ENCODE measurements at places on chromosomes 13 and 19.

- no peak for DNase-seq
These were observed 2.5 kb upstream of the KHSRP start for GRCh38 chr19:6427131-6427530.

- DNase-seq: no peak
These were observed 4.9 kb upstream of the MEDAG start for GRCh38 chr13:30900952-30901749.

- peak; percentile 5 for DNase-seq
These were observed 118.6 kb upstream of the ZNF536 start for GRCh38 chr19:30253581-30253996.

DNA sequence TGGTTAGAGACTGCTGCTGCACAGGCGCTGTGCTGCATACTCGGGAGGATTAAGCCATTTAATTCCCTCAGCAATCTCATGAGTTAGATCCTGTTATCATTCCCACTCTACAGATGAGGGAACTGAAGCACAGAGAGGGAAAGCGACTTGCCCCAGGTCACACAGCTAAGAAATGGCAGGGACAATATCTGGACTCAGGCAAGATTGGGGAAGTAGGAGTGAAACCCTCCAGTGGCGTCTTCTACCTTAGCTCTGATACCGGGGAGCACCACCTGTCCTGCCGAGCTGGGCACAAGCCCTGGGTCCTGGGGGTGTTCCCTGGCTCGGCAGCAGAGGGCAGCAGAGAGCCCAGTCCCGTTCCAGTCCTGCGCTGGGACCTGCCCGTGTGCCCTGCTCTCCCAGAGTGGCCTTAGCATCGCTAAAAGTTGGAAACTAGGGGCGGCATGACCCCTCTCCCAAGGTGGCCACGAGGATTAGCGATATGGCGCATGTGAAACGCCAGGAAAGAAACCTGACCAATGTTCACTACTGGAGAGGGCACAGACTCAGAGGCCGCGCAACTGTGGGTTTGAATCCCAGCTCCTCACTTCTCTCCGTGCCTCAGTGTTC lies 20.5 kb downstream of the CYTH2 start:
- DNase-seq: peak; percentile 50

DNA sequence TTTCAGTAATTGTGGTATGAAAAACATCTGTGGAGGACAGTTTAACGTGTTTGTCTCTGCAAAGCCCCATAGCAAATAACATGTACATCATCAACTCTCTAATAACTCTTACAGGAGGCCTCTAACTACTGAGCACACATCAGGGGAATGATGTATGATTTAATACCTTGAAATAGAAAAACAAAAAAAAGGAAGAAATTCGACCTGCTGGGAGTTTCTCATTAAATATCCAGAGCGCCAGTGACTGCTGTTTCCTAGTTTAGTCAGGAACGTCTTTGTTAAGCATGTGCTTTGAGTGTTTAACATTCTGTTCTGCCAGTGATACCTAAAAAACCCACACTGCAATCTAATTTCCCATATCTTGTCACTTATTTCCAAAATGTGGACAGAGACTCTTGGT lies 235.4 kb downstream of the PCDH20 start:
- no peak for DNase-seq

DNA sequence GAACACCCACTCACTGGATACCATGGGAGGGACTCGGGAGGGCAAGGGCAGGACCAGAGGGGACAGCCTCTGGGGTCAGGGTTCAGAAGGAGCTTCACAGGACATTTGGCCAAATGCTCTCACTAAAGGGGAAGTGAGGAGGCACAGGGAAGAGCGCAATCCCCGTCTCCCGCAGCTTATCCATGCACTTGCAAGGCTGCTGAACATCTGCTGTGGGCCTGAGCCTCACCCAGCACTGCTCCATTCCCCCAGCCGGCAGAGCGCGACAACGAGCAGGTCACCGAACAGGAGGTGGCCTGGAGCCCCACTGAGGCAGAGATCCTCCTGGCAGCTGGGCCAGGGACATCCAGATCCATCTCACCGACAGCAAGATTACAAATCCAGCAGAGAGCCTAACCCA lies 23.3 kb downstream of the ELAVL1 start:
- no peak for DNase-seq

DNA sequence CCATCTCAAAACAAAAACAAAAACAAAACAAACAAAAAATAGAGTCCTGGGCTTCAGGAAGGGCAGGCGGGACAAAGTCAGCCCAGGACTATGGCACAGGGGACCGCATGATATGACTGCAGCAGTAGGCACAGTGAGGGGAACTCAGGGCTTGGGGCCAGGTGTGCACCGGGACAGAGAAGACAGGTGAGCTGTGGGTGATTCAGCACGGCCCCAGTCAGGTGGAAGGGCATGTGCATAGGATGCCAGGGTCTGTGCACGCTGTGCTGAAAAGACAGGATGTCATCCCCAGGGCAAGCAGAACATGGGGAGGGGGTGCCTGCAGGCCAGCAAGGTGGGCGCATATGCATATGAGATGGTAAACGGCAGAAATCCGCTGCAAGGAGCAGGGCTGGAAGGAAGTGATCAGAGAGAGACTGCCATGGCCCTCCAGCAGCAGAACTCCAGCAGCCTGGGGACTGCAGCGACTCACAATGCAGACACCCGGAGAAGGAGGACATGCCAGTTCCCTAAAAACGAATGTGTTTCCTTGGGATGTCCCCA lies 15.0 kb downstream of the EPS15L1 start:
- DNase-seq: no peak
